Stimulated activated CD8-positive, alpha-beta memory T cell treated with anti-CD3 and anti-CD28 coated beads, Interleukin-4, amount 100 ng/mL, for 24 hours (primary cell): ENCODE measurements at places on chromosomes 3 and 15.

DNA sequence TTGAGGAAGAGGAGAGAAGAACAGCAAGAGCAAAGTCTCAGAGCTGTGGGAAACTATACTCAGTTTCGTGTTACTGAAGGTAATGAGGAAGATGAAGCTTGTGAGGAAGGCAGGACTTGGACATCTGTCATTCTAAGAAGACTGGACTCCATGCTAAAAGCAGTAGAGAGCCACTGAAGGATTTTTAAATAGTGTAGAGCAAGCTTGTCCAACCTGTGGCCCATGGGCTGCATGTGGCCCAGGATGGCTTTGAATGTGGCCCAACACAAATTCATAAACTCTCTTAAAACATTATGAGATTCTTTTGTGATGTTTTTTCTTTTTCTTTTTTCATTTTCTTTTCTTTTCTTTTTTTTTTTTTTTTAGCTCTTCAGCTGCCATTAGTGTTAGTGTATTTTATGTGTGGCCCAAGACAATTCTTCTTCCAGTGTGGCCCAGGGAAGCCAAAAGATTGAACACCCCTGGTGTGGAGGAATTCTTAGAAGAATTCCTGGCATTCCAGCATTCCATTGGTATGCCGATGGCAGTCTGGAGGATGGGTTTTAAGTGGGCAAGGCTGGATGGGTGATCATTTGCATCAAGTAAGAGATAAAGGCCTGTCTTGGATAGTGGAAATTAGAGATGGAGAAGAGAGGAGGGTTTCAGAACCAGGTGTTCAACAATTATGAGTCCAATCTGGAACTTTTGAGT lies 6.9 kb upstream of the NFKBIZ start:
- DNase-seq = no peak

DNA sequence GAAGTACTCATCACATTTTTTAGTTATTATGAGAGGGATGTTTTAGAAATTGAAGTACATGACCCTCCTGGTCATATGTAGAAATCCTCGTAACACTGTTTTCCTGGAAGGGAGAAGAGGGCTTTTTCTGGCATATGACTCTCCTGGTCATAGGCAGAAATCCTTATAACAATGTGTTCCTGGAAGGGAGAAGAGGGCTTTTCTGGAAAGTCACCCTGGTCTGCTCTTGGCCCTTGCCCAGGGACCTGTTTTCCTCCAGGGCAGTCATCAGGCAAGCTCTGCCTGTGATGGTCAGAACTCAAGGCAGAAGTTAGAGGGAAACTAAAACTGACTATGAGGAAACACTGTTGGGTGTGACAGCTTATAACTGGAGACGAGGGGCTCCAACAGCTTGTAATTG lies 27.7 kb downstream of the LAMP3 start:
- DNase-seq = no peak

- DNase-seq = no peak
Measured at GRCh38 chr15:50137330-50137761, 18.3 kb upstream of the ATP8B4 start.

- no peak for DNase-seq
Measured at GRCh38 chr3:25945836-25946235, 155.9 kb downstream of the OXSM start.

- no peak for DNase-seq
Measured at GRCh38 chr3:8621872-8622271, 22.7 kb downstream of the SSUH2 start.

GRCh38 chr15:65769482-65769881 lies 22.6 kb downstream of the DENND4A start:
- DNase-seq = no peak

DNA sequence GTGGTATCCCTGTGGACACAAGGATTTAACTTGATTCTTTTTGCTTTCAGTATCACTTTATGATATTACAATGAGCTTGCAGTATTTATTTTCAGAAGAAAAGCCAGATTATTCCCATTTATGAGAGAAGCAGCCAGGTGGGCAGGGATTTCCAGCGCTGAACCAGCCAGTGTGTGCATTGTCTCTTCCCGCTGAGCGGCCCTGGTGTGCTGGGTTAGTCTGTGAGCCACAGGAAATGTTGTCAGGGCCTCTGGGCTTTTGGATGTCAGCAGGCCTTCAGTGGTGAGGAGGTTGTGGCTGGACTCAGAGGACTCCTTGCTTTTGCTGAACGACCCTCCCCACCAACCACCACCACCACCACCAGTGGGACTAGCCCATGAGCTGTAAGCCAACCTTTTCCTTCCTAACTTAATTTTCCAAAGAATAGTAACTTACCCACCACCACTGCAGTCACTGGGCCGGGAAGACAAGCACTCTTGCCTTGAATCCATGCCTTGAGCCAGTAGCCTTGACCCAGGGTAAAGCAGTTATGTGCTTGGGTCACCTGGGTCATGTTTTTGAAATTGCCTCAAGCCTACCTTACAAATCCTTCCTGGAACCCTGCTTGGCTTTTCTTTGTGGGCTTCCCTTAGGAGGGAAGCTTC lies 33.1 kb downstream of the FLNB start:
- DNase-seq = no peak

DNA sequence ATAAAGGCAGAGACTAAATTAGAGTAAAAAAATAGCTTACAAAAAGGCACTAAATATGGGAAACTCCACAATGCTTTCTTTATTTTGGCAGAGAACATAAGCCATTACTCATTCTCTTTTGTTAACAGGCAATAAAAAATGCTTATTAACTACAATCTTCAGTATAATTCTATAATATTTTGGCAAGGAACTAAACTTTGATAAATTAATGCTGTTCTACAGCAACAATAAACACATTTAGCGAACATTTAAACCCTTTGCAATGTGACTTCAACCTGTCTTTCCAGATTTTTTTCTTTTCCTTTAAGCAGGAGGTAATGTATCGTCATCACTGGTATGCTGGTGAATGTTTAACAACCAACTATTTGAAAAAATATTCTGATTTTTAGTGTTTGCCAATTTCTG lies 42.2 kb upstream of the POU1F1 start:
- no peak for DNase-seq

DNA sequence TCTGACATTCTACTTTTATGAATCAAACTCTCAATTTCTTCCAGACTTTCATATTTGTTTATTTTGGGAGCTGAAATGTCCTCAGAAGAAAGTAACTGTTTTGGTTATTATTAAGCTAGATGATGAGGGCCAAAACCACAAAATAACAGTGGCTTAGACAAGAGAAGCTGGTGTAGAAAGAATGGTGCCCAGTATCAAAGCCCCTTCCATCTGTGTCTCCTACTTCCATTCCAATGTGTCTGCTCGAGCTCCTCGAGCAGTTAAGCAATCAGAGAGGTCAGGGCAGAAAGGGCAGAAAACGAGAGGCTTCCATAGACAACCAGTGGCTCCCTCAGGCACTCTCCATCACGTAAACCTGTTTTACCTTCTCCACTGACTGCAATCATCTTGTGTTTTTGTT lies 59.7 kb upstream of the MAGI1 start:
- DNase-seq = no peak

- no peak for DNase-seq
Measured at GRCh38 chr3:99928771-99929744, 111.4 kb downstream of the CMSS1 start.

DNA sequence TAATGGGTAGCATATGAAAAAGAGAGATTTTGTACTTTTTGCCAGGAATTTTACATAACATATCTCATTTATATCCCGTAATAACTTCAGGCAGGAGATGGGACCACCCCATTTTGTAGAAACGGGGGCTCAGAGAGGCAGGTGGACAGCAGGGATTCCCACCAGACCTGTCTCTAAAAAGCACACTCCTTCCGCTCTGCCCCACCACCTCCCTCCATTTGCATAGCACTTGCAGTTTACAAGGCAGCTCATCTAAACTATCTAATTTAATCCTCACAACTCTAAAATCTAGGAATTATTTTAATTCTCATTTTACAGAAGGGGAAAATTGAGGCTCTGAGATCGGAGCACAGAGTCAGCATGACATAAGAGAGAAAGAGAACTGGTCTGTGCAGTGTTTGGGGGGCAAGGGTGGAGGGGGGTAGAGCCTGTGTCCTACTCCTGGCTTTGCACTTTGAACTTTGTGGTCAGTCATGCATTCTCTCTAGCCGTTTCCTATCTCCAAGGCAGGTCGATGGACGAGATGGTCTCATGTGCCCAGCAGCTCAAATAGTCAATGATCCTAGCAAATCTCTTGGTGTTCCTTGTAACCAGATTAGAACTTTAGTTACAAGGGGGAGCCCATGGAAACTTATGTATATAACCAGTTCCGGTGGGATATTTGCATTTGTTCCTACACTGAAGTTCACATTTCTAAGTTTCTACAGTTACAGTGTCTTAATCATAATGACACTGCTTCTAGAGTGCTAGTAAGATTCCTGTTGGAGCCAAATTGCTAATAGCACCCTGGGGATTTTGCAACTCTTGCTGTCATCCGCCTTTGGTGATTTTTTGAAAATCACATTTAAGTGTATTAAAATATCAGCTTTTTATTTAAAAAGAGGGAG lies 18.6 kb downstream of the CRYGS start:
- DNase-seq = no peak

GRCh38 chr3:183533412-183534132 lies 21.9 kb downstream of the KLHL6 start:
- no peak for DNase-seq

- no peak for DNase-seq
Measured at GRCh38 chr15:96500508-96500907, 170.0 kb downstream of the NR2F2 start.

DNA sequence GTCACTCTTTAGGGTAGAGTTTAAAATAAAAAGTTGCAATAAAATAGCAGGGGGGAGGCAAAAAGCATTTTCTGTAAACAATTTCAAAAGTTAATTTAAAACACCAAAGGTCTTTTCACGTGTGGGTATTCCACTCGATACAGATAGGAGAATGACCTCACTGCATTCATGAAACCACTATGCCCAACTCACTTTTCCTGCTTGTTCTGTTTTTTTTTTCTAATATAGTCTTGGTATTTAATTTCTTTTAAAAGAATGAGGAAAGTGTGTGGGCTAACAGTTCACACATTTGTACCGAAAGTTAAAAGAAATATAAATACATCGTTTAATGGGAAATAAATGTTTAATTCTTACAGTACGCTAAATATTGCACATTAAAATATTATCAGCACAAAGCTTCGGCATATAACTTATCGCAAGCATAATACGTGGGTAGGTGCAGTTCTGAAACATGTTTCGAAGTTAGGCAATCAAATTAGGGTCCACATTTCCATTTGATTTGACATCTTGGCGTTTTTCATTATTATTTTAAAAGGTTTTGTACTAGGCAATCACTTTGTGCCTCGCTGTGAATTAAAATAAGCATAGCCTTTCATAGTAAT lies 41.4 kb downstream of the VGLL4 start:
- DNase-seq = no peak

DNA sequence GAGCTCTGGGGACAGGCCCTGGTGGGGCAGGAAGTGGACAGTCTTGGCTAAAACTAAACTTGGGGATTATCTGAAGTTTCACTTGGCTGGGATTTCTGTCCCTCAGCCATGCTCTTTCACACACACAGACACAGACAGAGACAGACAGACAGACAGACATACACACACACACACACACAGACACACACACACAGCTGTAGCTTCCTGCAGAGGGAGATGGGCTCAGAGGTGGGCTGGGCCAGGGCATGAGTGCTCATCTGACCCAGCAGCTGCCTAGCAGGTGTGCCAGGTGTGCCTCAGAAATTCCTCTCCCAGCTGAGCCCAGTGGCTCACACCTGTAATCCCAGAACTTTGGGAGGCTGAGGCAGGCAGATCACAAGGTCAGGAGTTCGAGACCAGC lies 3.3 kb downstream of the RHOV start:
- DNase-seq = no peak

- no peak for DNase-seq
Measured at GRCh38 chr3:12232785-12233300, 56.0 kb upstream of the PPARG start.

DNA sequence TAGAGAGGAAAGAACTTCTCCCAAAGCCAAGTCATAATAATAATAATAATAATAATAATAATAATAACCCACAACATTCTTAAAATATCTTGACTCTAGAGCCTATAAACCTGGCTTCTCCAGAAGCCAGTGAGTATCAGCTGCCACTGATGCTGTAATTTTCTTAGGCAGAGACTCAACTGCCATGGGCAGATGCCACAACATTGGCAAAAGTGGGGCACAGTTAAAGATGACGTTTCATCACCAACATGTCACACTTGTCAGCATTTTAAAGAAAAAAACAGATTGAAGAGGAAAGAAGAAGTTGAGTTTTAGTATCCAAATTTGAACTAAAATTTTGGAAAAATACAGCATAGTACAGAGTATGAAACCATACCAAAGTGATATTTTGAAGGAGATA lies 265.0 kb downstream of the ZMAT3 start:
- no peak for DNase-seq

GRCh38 chr15:29550834-29551465 lies 271.3 kb downstream of the TJP1 start:
- no peak for DNase-seq

GRCh38 chr15:66403323-66403722 lies 16.6 kb downstream of the MAP2K1 start:
- no peak for DNase-seq

DNA sequence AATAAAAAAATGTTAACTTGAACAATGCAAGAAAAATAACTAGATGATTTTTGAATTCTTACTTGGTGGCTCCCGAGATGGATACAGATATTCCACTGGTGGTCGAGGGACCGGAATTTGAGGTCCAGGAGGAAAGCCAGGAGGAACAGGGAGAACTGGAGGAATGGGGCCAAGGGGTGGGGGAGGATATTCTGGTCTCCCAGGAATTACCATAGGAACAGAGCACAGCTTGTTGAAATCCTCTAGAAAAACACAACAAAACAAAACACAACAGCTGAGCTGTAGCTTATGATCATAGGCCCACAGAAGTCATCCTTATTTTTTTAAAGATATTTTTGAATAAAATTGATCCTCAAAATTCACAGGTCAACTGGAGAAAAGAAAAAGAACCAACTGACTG lies 129.4 kb downstream of the FBN1 start:
- DNase-seq = no peak

DNA sequence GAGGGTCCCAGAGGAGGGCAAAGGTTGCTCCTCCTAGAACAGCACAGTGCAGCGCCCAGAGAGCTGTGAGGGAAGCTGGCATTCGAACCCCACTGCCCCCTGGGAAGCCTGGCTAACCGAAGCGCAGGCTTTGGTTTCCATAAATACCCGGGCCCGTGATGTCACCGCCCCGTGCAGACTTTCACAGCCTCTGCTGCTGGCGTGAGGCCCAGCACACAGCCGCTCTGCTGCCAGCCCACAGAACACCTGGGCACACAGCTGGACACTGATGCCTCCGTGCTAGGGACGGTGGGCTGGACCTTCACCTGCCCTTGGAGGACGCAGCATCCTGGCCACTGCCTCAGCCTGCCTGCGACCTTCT lies 1.0 kb downstream of the IQSEC1 start:
- DNase-seq = no peak

GRCh38 chr15:45441686-45442085 lies 63.3 kb upstream of the GATM start:
- no peak for DNase-seq

DNA sequence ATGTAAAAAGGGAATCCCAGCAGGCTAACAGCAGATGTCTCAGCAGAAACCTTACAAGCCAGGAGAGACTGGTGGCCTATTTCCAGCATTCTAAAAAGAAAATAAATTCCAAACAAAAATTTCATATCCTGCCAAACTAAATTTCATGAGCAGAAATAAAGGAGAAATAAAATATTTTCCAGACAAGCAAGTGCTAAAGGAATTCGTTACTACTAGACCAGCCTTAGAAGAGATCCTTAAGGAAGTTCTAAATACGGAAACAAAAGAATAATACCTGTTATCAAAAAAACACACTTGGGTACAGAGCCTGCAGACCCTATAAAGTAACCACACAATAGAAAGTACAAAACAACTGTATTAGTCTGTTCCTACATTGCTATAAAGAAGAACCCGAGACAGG lies 41.4 kb downstream of the HDGFL3 start:
- no peak for DNase-seq
